Diencephalon (tissue), 1 donor: ENCODE measurements at places on chromosomes 12 and 14. TPM values are rescaled to one million over a fixed set of nuclear protein-coding genes. Genes with fewer than 3 reads are reported as not detected.

The TAS2R31 gene
- 8.1 TPM for total RNA-seq

The PLEKHA5 gene
- total RNA-seq, result 80.0 TPM

The BATF gene
- 1.6 TPM for total RNA-seq

The SLC17A8 gene
- total RNA-seq, result 10.1 TPM

The MYRFL gene
- total RNA-seq, result 1.4 TPM
